ENCODE measurements at places on chromosomes 4 and X. TPM values are rescaled to one million over a fixed set of nuclear protein-coding genes. Genes with fewer than 3 reads are reported as not detected.

The SPANXB1 gene
- total RNA-seq: not detected

The VSIG1 gene
- total RNA-seq: not detected

The WFS1 gene
- 24.5 TPM for total RNA-seq

The MAD2L1 gene
- total RNA-seq: 21.1 TPM

The GSPT2 gene
- total RNA-seq: 5.2 TPM

The PRDX4 gene
- 146 TPM for total RNA-seq

The RS1 gene
- not detected for total RNA-seq

The BMP3 gene
- not detected for total RNA-seq

The DTHD1 gene
- total RNA-seq: not detected

The CXCL5 gene
- 26.5 TPM for total RNA-seq

The SSX2B gene
- total RNA-seq: not detected

The POF1B gene
- total RNA-seq: not detected

The PNCK gene
- total RNA-seq: 1.8 TPM

The CTAG1B gene
- total RNA-seq: not detected

The TREX2 gene
- total RNA-seq: 3.4 TPM

The SRPX gene
- total RNA-seq: 96.7 TPM

The NSG1 gene
- 46.8 TPM for total RNA-seq

The CRMP1 gene
- total RNA-seq: not detected

The PRRG3 gene
- total RNA-seq: not detected

The ZNF518B gene
- total RNA-seq: 52.3 TPM
